ENCODE measurements at places on chromosomes 1 and 21. TPM values are rescaled to one million over a fixed set of nuclear protein-coding genes. Genes with fewer than 3 reads are reported as not detected.

ST6GALNAC3 gene
- polyA plus RNA-seq = 2.5 TPM

ZNF683 gene
- polyA plus RNA-seq = 0.52 TPM

AK4 gene
- 9.7 TPM for polyA plus RNA-seq

ALX3 gene
- not detected for polyA plus RNA-seq

RIMKLA gene
- polyA plus RNA-seq = 2.6 TPM

KRTAP7-1 gene
- not detected for polyA plus RNA-seq

LDLRAD1 gene
- polyA plus RNA-seq = not detected
